ENCODE measurements at places on chromosomes 13 and 19.

GRCh38 chr19:608155-609003, 18.7 kb downstream of the HCN2 start:
- DNase-seq: no peak

DNA sequence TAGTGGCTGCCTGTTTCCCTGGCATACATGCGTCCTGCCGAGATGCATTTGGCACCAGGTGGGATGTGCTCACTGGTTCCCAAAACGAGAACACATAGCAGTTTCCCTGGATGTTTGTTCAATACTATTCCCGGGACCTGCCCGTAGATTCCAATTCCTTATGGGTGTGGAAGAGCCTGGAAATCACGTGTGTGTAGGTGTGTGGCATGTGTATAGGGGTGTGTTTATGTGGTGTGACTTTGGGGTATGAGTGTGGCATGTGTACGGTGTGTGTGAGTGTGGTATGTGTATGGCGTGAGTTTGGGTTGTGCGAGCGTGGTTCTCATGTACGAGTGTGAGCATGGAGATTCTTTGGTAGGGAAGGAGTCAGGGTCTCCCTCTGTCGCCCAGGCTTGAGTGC, 2.9 kb upstream of the F7 start:
- no peak for DNase-seq

DNA sequence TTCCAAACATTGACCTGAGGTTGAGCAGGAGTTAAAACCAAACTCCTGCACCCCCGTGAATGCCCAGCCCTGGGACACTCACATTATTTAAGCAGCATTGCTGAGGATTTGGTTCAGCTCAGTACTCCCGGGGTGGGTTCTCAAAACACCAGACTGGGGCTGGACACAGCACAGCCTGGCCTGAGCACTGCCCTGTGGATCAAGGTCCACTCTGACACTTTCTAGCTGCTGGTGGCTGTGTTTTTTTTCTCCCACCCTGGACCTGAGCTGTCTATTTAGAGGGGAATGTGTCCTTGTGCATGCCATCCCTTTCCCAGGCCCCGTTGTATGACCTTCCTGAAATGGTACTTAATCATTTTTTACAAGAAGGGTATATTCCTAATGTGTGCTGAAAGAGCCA, 94.7 kb upstream of the GJB6 start:
- DNase-seq: no peak

DNA sequence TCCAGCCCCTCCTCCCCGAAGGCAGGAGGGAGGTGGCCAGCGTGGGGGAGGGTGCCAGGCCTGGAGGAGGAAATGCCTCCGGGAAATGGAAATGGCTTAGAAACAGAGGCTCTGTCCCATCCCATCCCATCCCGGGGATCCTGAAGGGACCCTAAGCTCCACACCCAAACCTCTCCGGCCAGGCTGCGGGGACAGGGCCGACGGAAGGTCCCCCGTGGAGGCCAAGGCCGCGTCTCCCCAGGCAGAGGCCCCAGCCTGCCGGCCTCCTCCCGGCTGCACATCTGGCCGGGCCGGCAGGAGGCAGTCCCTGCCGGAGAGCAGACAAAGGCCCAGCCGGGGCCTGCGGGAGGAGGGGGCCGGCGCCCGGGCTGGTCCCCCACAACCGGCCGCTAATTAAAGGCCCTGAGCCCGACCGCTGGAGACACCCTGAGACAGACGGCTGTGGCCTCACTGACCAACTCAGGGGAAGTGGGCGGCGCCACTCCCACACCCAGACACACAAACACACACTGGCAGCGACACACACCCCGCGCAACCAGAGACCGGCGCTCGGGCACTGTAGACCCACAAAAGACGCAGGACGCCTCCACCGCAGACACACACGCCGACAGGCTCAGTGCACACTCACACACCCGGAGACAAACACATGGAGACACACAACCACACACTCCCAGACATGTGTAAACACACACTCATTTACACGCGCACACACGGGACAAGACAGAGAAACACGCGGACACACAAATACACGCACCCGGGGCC, 1.1 kb downstream of the ADAMTS10 start:
- no peak for DNase-seq

- DNase-seq: no peak
Observed at GRCh38 chr19:262125-262524, 29.1 kb downstream of the PLPP2 start.

GRCh38 chr13:41981951-41982715, 21.2 kb upstream of the VWA8 start:
- no peak for DNase-seq

DNA sequence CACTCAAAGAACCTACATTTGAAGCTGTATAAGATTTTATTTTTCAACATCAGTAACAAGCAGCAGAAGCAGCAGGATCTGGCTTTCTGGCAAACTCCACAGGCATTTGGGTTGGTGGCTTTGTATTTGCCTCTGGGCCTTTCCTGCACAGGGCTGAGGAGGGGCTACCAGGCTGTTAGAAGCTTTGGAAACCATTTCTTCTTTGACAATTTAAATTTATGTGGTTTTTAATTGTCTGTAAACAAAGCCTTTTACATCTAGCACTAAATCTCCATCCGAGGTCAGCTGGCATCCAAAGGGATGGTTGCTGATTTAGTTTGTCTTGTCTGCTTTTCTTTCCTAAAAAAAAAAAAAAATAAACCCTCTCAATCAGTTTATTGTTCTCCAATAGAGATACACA, 127.5 kb upstream of the OBI1 start:
- DNase-seq: no peak

GRCh38 chr19:34246340-34246739, 8.0 kb upstream of the GARRE1 start:
- DNase-seq: no peak

DNA sequence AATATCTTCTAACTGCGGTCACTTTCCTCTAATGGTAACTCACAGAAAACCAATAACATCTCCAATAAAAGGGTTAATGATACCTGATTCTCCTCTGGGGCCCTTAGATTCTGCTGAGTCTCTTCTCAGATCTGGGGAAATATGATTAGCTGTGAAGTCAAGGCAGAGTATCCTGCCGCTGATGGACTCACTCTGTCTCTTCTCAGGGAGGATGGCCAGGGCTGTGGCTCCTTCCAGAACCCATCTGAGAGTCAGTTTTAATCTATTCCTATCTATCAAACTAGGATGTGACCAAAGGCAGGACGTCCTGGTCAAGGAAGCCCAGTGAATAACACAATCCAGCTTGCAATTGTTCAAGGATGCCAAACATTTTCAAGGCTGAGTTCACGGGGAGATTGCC, 109.8 kb downstream of the SLC10A2 start:
- no peak for DNase-seq

- DNase-seq: no peak
Observed at GRCh38 chr19:45793178-45793564, 526 bp upstream of the DMWD start.

DNA sequence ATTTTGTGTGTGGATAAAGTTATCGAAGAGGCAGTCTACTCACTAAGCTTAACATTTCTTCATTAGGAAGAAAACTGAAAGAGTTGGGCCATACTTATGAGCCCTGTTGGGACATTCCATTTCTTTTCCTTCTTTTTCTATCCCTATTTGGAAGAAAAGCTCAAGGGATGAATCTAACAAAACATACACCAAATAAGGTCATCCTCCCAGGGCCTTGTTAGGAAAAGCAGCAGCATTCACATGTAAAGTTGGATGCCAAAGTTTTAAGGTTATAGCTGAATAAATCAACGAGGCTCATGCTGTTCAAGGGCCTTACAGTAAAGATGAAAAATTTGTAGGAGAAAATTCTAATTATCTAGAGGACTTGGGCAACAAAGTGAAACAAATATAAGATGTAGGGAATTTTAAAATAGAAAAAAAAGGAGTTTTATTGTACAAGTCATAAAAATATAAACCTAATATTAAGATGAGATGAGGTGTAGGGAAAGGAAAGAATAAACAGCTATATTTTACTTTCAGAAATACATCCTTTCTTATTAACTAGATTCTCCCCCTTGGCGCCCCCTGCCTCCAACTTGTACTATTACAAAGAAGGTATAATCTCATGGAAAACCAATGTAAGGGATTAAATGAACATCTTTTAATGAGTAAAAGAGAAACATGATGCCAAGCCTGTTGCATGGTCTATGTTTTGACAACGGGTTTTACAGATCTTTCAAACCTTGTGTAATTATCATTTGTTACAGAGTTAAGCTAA, 160.4 kb downstream of the PCDH20 start:
- DNase-seq: no peak

- peak; percentile 97 for DNase-seq
Observed at GRCh38 chr19:18865973-18866799, 29.8 kb downstream of the CERS1 start.

DNA sequence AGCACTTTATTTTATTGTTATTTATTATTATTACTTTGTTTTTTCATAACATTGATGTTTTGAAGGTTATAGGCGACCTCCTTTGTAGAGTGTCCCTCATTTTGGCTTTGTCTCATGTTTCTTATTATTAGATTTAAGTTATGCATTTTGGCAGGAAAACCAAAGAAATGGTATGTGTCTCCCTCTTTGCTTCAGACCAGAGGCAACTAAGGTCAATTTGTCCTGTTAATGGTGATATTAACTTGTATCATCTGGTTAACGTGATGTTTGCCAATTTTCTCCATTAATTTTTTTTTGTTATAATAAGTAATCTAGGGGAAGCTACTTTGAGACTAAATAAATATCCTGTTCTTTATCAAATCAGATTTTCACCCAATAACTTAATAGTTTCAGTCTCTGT, 3.8 kb upstream of the TMEM91 start:
- DNase-seq: no peak

DNA sequence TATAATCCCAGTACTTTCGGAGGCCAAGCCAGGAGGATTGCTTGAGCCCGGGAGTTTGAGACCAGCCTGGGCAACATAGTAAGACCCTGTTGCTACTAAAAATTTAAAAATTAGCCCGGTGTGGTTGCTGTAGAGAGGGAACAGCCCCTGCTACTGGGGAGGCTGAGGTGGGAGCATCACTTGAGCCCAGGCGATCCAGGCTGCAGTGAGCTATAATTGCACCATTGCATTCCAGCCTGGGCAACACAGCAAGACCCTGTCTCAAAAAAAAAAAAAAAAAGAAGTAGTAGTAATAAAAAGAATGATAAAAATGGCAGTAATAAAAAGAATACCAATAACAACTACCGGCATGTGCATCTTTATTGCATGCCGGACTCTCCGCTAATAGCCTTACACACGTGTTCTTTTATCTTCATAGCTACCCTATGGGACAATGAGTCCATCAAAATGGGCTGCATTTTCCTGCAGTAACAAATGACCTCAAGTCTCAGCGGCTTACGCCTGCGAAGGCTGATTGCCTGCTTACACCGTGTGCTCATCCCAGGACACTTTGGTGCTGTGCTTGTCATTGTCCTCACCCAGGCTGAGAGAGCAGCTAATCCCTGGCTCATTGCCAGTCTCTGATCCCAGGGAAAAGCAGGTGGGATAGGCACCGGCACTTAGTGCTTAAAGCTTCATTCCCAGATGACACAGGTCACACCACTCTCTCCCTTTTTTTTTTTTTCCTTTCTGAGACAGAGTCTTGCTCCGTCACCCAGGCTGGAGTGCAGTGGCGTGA, 14.4 kb upstream of the SYCN start:
- DNase-seq: no peak

GRCh38 chr13:53200075-53200474, 171.5 kb downstream of the OLFM4 start:
- DNase-seq: no peak

- DNase-seq: no peak
Observed at GRCh38 chr19:49779731-49780555, 13.1 kb downstream of the AP2A1 start.
